ENCODE measurements at places on chromosomes 5 and 9.

- no peak for DNase-seq
Measured at GRCh38 chr9:131348631-131349521, 45.0 kb upstream of the PRRC2B start.

GRCh38 chr9:78320875-78321496 lies 24.1 kb downstream of the PSAT1 start:
- DNase-seq: no peak

- peak; percentile 48 for DNase-seq
Measured at GRCh38 chr9:114285166-114285867, 37.6 kb upstream of the ORM1 start.

- no peak for DNase-seq
Measured at GRCh38 chr9:74672237-74672636, 175.1 kb downstream of the RORB start.

DNA sequence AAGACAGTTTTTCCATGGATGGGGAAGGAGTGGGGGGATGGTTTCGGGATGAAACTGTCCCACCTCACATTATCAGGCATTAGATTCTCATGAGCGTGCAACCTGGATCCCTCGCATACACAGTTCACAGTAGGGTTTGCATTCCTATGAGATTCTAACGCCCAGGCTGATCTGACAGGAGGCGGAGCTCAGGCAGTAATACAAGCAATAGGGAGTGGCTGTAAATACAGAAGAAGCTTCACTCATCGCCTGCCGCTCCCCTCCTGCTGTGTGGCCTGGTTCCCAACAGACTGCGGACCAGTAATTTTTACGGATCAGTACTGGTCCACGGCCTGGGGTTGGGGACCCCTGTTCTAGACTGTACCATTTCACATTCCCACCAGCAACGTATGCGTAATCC lies 68.3 kb upstream of the OTULINL start:
- DNase-seq: no peak

- DNase-seq: no peak
Measured at GRCh38 chr5:160991205-160991604, 139.2 kb upstream of the ATP10B start.

DNA sequence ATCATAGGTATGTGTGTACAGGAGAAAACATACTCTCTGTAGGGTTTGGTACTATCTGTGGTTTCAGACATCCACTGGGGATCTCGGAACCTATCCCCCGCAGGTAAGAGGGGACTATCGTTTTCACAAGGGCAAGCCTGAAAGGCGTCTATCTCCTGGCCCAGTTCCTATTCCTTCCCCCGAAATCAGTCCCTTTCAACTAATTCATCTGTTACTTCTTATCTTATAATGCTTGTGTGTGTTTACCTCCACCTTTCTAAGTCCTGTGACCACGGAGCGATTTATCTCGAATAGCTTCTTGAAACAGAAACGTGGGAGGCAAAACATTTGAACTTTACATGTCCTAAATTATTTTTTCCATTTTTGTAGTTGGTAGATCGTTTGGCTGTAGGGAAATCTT lies 11.4 kb downstream of the ABO start:
- DNase-seq: no peak

- no peak for DNase-seq
Measured at GRCh38 chr9:132997591-132997990, 19.1 kb downstream of the GFI1B start.

DNA sequence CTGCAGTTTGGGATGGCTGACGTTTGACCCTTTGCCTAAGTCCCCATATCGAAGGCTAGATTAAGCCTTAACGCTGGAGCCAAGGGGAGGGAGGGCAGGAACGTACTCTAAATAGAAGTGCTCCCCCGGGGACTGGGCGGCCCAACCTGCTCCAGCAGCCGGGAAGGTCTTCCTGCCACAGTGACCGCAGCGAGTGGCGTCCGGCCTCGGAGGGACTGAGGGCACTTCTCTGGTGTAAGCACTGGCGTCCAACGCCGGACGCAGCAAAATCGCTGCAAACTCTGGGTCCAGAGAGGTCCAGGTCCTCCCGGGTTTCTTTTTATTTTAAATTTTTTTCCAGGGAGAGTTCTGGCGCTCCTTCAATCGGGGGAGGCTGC lies 505 bp upstream of the ACER2 start:
- no peak for DNase-seq

DNA sequence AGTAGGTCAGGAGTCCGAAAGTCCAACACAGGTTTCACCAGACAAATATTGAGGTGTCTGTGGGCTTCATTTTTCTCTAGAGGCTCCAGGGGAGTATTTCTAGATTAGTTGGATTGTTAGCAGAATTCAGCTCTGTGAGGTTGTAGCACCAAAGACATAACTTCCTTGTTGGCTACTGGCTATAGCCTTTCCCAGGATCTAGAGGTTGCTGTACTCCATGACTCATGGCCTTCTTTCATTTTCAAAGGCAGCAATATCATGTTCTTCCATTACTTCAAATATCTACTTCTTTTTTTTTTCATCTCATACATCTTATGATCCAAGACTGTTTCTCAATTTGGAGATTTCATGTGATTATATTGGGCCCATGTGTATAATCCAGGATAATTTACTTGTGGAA lies 404.0 kb upstream of the FAM174A start:
- DNase-seq: no peak

- no peak for DNase-seq
Measured at GRCh38 chr5:13115476-13115875, 829.0 kb downstream of the DNAH5 start.

DNA sequence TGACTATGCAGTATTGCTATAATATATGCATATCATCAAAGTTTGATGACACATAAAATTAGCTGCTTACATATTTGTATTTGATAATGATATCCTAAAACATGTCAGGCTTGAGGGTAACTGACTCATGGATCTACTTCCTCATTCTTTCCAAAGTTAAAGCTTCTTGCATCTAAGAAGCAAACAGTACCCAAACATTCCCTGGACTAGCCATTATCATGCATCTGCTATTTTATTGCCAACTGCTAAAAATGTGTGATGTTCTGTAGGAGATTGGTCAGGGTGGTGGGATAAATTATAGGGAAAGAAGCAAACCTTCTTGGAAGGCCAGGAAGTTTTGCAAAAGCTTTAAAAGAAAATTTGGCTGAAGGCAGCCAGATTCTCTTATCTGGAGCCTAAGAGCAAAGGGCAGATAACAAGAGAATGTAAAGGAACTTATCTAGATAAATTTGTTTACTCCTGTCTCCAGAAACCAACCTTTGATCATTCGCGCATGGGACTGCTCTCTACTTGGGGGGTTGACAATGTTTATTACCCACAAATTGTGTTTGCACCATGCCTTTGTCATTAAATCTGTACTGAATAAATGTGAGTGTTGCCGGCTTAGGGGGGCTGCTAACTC lies 604.1 kb upstream of the TLE4 start:
- no peak for DNase-seq

- DNase-seq: no peak
Measured at GRCh38 chr9:124776618-124776953, 347 bp upstream of the OLFML2A start.

GRCh38 chr9:129561594-129562281 lies 59.2 kb downstream of the C9orf50 start:
- no peak for DNase-seq

GRCh38 chr5:122985954-122986721 lies 50.4 kb downstream of the PPIC start:
- no peak for DNase-seq

All from ecto neural progenitor cell (in vitro differentiated cells).